ENCODE measurements at places on chromosomes 4 and X.

DNA sequence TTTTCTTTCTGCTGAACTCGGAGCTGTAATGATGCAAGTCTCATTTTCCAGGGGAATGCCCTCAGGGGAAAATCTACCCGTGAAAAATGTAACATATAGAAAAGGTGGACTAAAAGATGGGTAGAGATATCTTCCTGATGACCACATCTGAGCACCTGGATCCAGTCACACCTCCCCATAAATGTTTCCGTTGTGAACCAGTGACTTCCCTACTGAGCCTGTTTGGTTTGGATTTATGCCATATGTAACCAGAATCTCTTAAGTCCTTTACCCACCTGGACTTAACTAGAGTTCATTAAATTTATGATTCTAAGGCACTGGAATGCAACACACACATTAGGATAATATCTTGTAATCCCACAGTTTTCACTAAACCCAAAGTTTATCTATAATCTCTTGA lies 171.1 kb downstream of the ZNF330 start:
- H3K36me3 ChIP-seq, result no peaks in the 10 kb centered on the region
- DNase-seq, result no peak
- no peaks in the 10 kb centered on the region for H3K27me3 ChIP-seq
- no peak overlapping the region for H3K4me3 ChIP-seq

DNA sequence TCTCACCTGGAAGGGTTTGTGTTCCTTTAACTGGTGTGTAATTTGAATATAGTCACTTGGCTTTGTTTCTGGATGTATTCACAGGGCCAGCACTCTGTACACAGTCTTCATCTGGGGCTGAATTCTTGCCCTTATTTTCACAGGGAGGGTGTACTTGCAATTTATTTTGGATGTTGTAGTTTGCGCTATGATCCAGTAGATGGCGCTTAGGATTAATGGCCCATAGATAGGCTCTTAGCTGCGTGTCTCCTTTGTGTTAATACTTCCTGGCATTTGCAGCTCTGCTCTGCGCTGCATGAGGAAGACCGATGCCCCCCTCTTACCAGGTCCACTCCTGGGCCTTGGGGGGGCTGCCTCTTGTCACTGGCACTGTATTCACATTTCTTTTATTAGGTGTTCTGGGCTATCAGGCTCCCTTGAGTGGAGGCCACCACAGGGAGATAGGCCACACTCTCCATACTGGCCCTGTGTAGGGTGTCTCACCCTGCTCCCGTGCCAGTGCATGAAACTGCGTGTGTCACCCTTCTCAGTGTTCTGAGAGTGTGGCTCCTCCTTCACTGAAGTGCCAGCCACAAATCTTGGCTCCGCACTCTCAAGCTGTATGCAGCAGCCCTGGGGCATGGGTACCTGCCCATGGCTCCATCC lies 562.2 kb downstream of the ZIC3 start:
- H3K27me3 ChIP-seq, result no peaks in the 10 kb centered on the region
- no peaks in the 10 kb centered on the region for H3K4me1 ChIP-seq
- H3K4me3 ChIP-seq, result no peak overlapping the region

DNA sequence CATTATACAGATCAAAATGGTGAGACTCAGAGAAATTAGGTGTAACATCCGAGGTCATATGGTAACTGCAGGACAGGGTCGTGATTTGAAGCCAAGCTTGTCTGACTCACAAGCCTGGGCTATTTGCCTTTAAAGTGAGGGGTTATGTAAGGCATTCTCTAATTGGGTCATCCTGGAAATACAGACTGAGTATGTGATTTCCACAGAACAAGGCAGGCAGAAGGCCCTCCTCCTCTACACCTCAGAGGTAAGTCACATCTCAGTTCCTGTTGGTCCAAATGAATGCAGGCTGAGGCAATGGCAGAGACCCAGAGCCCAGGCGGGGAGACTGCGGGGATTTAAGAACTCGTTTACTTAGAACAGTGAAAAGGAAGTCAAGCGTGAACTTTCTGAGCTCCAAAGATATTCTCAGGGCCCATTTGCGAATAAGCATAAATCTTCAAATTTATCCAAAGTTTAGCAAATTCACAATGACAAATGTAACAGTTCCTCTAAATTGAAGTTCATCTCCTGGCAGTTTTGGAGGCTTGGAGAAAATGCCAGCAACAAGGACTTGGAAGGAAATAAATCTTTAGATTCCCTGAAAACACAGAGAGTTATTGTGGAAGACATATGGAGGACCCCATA lies 153.3 kb downstream of the LDB2 start:
- no peaks in the 10 kb centered on the region for H3K27me3 ChIP-seq
- H3K4me1 ChIP-seq, result no peaks in the 10 kb centered on the region
- no peaks in the 10 kb centered on the region for H3K36me3 ChIP-seq
- no peak overlapping the region for H3K4me3 ChIP-seq
- no peak for DNase-seq
- H3K27ac ChIP-seq, result no peak overlapping the region

DNA sequence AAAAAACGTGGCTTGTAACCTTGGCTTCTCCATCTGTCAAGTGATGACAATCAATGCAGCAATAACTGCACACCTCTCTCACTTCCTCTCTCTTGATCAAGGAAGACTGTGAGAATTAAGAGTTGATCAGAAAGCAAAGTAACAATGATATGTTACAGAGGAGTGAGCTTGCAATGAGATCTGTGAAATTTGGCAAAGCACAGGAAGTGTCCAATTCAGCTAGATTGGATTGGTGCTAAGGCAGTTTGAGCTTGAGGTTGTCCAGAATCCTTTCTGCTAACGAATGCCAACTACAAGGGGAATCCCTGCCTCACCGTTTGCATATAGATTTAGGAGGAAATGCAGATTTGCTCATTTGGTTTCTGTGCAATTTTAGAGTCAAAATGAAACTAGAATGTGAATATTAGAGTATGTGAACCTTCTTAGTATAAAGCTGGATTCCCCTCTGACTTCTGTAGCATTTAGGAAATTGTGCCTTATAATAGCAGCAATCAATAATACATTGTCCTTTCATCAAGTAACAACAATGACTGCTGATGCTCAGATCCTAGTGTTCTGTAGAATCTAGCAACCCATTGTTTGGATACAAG lies 346.4 kb downstream of the PTTG2 start:
- no peaks in the 10 kb centered on the region for H3K36me3 ChIP-seq
- no peaks in the 10 kb centered on the region for H3K4me1 ChIP-seq
- H3K27ac ChIP-seq, result no peak overlapping the region
- H3K4me3 ChIP-seq, result no peak overlapping the region

DNA sequence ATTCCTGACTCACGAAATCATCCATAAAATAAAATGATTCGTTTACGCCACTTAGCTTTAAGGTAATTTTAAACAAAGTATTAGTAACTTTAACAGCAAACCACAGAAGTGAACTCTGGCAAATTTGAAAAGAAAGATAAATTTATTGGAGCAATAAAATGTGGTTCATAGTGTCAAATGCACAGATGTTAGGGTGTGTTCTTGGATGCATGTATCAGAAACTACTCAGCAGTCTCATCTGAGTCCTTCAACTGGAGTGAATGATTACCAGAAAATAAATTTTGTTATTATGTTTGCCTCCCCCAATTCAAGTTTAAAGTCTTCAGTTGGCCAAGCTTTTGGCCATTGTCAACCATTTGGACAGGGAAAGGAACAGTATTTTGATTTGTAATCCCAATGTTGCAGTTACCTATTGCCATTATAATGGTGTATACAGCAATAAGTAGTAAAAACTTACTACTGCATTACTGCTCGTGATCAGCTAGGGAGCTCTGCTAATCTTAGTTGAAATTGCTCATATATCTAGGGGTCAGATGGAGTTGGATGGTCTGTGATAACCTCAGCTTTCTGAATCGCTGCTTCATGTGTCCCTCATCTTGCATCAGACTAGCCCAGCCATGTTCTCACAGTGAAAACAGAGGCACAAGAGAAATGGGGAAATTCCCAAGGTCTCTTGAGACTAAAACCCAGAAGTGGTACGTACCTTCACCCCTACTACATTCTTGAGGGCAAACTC lies 254.6 kb upstream of the KCNIP4 start:
- H3K4me3 ChIP-seq, result no peak overlapping the region
- DNase-seq, result no peak
- H3K27ac ChIP-seq, result no peak overlapping the region
